ENCODE measurements at places on chromosomes 1 and 21. TPM values are rescaled to one million over a fixed set of nuclear protein-coding genes. Genes with fewer than 3 reads are reported as not detected.

ETS2 gene
- 16.3 TPM for polyA plus RNA-seq

GJB3 gene
- not detected for polyA plus RNA-seq

ATP6V1G3 gene
- not detected for polyA plus RNA-seq

FAM72C gene
- 0.67 TPM for polyA plus RNA-seq

VSIG8 gene
- polyA plus RNA-seq = not detected

MCOLN3 gene
- not detected for polyA plus RNA-seq

ZP4 gene
- polyA plus RNA-seq = not detected

NPHS2 gene
- not detected for polyA plus RNA-seq

AMY1C gene
- not detected for polyA plus RNA-seq

LCE3D gene
- polyA plus RNA-seq = not detected

CRABP2 gene
- 0.21 TPM for polyA plus RNA-seq

GPR52 gene
- 0.33 TPM for polyA plus RNA-seq

C1orf53 gene
- polyA plus RNA-seq = 6.5 TPM

CADM3 gene
- polyA plus RNA-seq = 6.9 TPM

SLC5A9 gene
- polyA plus RNA-seq = not detected

SLAMF8 gene
- polyA plus RNA-seq = not detected

TMEM63A gene
- polyA plus RNA-seq = 32.2 TPM

NECTIN4 gene
- 0.29 TPM for polyA plus RNA-seq

B4GALT2 gene
- polyA plus RNA-seq = 103 TPM

CCSAP gene
- 1.2 TPM for polyA plus RNA-seq

OR2T2 gene
- not detected for polyA plus RNA-seq

RGS5 gene
- polyA plus RNA-seq = 233 TPM

UMODL1 gene
- polyA plus RNA-seq = not detected

ZBTB8A gene
- polyA plus RNA-seq = 2.9 TPM

LCE2A gene
- not detected for polyA plus RNA-seq

HFM1 gene
- not detected for polyA plus RNA-seq

MYBPH gene
- not detected for polyA plus RNA-seq

SLC35F3 gene
- not detected for polyA plus RNA-seq

YIPF1 gene
- polyA plus RNA-seq = 28.1 TPM

HTR6 gene
- polyA plus RNA-seq = not detected

RIMS3 gene
- polyA plus RNA-seq = 0.14 TPM

PRKAA2 gene
- polyA plus RNA-seq = 0.32 TPM

GBP3 gene
- 5.7 TPM for polyA plus RNA-seq

ESPN gene
- 0.46 TPM for polyA plus RNA-seq

BEND5 gene
- not detected for polyA plus RNA-seq

FASLG gene
- not detected for polyA plus RNA-seq

IVL gene
- polyA plus RNA-seq = not detected

BRINP3 gene
- not detected for polyA plus RNA-seq

AP4B1 gene
- 21.9 TPM for polyA plus RNA-seq

RGS21 gene
- polyA plus RNA-seq = not detected

SLAMF9 gene
- polyA plus RNA-seq = not detected

OR2L13 gene
- not detected for polyA plus RNA-seq

PODN gene
- 1.3 TPM for polyA plus RNA-seq

RIPPLY3 gene
- polyA plus RNA-seq = 0.03 TPM

All from endothelial cell of umbilical vein (primary cell).